Hematopoietic multipotent progenitor cell treated with erythropoietin and hydrocortisone succinate and interleukin-3 and kit ligand, for 15 days (in vitro differentiated cells): ENCODE measurements at places on chromosomes 7 and 10.

GRCh38 chr7:130374507-130374906 lies 5.8 kb upstream of the CPA1 start:
- DNase-seq, result no peak

GRCh38 chr10:9315292-9315691 lies 1260.8 kb downstream of the GATA3 start:
- no peak for DNase-seq

DNA sequence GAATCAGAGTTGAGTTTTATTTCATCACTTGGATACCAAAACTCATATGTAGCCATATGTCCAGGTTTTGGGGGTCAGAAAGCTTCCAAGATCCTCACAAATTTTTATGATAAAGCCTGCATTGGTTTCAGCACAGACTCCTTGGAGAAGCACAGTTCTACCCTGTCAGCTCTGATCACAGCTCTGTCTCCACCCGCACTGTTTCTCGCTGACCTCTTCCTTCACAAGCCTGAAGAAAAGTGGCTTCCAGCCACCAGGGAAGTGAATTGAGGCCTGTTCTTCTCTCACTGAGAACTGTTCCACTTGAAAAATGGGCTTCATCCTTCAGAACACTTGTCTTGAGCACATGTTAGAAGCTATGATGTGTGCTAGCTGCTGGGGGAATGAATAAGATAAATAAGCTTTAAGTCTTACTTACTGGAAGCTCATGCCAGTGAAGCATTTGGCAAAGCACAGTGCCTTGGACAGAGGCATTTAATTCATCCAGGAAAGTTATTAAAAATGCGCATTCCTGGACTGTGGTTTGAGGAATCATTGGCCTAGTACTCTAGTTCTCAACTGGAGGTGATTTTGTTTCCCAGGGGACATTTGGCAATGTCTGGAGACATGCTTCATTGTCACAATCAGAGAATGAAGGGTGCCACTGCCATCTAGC lies 133.6 kb downstream of the BMPER start:
- DNase-seq, result no peak

DNA sequence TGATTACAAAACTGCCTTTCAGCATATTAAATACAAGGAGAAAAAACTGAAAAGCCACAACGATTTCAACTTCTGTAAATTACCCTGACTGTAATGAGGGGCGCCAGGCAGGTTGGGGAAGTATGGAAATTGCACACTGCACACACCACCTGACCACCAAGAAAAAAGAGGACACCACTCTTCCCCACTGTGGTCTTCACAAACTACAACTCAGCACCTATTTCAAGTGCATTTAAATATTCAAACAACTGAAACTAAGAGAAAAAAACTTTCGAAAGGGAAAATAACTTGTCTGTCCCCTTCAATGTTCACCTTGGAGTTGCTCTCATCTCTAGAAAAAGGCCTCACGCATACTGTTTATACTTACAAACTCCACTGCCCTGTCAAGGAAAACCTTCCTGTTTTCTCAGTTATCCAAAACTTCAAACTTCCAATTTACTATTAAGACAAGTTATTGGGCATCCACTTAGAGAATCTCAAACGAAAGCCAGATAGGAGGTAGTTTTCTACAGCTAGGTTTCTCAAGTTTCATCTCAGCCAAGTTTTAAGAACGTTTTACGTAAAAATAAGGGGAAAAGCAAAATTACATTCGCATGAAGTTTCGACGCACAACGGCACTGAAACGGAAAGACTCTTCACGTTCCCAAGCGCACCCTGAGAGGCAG lies 1.4 kb downstream of the LARP4B start:
- no peak for DNase-seq

DNA sequence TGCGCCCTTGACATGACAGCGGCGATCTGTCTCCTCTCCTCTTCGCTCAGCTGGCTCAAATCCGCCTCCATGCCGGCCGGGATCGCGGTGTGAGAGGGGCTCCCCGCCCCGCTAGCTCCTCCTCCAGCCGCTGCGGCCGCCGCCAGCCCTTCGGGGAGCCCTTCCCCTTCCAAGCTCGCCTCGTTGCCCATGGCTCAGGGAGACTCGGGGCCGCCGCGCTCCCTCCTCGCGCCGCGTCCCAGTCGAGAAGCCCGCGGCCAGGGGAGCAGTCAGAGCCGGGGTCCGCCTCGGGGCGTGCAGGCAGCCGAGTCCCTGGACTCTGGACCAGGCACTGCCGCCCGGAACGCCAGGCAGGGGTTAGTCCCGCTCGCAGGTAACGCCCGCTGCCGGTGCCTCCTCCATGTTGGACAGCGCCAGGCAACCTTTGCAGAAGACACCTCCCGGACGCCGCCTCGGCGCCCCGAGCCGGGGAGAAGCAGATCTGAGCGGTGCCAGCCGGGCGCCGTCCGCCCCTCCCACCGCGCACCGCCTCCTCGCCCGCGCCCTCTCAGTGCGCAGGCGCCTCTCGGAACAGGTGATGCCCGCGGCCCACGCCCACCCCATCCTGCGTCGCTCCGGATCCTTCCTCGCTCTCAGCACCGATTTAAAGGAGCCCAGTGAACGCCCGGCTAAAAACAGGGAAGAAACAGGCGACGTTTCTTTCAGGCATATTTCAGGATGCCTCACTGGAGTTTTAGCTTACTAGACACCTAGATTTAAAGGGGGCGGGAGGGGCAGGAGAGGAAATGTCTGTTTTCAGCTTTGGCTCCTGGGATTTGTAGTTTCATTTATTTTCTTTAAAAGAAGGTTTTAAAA lies at the start of gene PCLO:
Gene PCLO, minus strand, starts transcription at position 483 of the 855 bp plus-strand sequence. Its CDS starts 292 bp downstream, at position 191.
- no peak for DNase-seq

- no peak for DNase-seq
Observed at GRCh38 chr10:104041891-104042535, 43.7 kb downstream of the COL17A1 start.

GRCh38 chr10:17214971-17215781 lies 12.9 kb upstream of the VIM start:
- no peak for DNase-seq

DNA sequence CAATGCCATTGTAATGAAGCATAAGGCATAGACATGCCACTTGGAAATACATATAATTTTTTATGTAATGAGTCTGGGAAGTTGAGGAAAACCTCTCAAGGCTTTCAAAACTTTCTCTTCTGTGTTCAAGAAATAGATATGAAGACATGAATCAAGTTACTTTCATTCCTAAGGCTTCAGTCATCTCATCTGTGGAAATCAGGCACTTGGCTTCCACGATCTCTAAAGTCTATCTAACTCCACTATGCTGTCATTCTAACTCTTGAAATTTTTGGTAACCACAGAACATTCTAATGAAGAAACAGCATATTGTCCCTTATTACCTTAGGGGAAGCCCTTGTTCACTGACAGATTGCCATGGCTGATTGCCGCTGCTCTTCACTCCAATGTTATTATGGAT lies 242.6 kb downstream of the CNTNAP2 start:
- DNase-seq, result no peak

DNA sequence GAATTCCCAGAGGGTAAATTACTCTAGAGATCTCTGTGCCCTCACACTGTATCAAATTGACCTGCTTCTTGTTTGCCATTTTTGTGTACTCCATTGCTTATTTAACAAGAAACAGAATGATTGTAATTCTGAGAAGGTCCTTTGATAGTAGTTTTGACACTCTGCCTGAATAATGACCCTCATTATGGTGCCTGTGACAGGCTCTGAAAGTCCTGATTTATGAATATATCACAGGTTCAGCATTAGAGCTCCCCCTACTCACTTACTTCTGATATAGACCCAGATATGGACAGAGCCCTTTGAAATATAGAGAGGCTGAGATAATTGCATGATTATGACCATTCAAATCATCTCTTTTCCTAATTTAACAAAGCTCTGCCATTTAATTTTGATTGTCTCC lies 465.2 kb downstream of the MDFIC start:
- DNase-seq, result no peak

- no peak for DNase-seq
Observed at GRCh38 chr10:129079705-129080104, 387.3 kb upstream of the MGMT start.

DNA sequence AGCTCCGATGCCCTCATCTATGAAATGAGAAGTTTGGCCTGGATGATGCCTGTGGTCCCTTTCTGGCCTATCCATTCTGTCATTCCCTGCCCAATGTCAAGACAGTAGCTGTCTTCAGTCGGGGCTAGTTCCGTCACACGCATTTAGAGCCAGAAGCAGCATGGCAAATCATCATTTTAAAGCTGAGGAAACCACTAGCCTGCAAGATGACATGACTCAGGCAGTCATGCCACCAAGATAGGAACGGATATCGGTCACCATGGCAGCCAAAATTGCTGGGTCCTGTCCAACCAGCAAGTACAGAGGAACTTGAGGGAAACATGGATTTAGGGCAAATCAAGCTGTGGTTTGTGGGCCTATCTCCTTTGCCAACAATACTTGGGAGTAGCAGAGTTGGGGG lies 64.5 kb upstream of the MRLN start:
- DNase-seq, result peak; percentile 11

- DNase-seq, result peak; percentile 11
Observed at GRCh38 chr10:1420661-1421362, 316.5 kb downstream of the ADARB2 start.

DNA sequence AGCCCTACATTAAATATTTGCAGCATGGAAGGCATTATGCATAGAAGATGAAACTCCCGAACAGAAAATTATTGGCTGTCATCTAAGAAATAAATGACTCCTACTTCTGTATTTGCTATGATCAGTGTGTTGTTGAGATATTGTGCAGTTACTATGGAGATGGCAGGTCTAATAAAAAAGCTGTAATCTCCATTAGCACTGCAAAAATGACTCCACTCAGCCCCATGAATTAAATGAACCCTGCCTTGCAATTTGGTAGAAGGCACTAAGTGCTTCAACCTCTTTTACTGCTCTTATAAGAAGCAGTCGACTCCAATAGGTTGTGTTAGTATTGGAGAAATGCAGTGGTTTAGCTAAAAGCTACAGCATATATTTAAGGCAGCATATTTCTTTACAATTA lies 290.0 kb upstream of the PHYHIPL start:
- no peak for DNase-seq

- no peak for DNase-seq
Observed at GRCh38 chr7:128988372-128988771, 50.6 kb downstream of the IRF5 start.

DNA sequence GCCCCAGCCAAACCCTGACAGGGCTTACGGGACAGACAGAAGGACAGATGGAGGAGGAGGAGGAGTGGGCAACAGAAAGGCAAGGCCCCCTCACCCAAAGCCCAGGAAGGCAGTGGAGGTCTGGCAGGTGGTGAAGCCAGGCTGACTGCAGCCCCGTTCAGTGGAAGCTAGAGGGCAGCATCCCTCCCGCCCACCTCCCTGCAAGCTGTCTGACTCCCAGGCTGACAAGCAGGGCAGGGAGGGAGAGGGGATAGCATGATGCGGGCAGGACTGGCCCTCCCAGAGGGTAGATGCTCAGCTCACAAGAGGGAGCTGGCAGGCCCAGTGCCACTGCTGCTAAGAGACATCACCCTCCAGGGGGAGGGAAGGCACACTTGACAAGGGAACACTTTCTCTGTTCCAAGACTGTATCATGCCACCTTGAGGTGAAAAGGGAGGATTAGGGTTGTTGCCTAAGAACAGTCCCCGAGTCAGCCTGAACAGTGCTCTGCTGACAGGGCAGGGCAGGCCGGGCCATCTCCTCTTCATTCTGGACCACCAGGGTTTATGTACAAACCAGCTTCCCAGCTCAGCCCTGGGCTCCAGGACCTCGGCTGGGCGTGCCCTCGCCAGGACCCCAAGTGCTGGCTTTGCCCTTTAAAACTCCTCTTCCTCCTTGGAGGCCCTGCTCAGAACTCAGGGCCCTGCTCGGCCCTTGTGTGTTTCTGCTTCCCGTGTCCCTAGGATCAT lies 61.8 kb downstream of the RASGEF1A start:
- DNase-seq, result peak; percentile 33

DNA sequence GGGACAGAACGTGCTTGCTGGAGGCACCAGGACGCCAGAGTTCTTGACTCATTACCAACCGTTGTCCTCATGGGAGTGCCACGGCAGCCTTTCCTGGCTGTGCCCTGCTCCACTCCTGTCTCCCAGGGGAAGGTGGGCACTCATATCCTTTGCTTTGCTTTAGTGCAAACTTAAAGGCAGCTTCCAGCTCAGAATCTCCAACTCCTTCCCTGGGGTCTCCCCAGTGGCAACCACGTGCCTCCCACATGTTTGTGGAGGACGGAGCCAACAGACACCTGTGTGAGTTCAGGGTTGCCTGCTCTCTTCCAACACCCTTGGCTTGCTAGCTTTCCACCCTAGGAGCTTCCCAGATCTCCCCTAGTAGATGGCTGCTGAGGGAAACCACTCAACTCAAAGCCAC lies 52.0 kb upstream of the HMX3 start:
- DNase-seq, result no peak

GRCh38 chr10:84522612-84523462 lies 194.4 kb downstream of the CCSER2 start:
- no peak for DNase-seq

DNA sequence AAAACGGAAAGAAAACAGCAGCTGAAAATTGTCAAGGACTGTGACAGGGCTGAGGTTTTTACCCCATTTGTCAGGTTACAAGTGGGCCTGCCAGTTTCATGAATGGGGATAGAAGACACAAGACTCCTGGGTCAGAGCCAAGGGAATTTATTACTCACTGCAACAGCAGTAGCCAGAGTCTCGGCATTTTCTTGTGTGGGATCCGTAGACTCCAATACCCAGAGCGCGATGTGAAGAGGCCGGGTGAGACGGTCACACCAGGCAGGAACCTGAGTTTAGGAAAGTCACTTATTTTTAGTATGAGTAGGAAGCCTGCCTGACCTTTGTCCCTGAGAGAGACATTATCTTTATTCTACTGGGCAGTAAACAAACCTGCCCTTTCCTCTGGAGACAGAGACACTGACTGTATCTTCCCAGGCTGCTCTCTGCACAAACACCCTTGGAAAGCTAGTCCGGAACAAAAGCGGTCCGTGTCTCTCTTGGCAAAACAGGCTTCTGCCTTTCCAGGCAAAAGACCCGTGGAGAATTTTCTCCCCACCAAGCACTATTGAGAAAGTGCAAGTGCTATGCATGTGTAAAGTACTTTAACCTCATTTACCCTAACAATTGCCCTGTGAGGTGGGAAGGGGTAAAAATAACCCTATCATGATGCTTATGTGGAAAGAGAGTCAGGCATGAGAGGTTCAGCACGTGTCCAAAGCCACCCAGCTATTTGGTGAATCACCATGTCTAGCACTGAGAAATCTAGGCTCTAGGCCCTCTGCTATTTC lies 58.4 kb downstream of the JCAD start:
- no peak for DNase-seq

DNA sequence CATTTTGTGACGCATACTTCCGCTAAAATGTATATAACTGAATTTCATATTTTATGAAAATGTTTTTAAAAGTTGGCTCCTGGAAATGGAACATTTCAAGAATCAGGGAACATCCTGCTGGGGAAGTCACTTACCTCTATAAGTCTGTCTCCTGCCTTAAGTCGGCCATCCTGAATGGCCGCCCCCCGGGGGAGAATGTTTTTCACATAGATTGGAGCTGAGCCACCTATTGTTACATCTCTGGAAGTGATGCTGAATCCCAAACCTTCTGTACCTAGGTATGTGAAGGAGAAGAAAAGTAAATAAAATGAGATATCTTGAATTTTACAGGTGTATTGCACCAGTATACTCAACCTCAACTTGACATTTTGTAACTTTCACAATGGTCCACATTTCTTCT lies 437.3 kb downstream of the PARD3 start:
- DNase-seq, result no peak
